Smooth muscle cell of the coronary artery (primary cell): ENCODE measurements at places on chromosomes 2 and 18. TPM values are rescaled to one million over a fixed set of nuclear protein-coding genes. Genes with fewer than 3 reads are reported as not detected.

Gene INHBB
- 0.08 and 0.70 TPM in 2 replicates for total RNA-seq

Gene LRRTM4
- not detected in 2 replicates for total RNA-seq

Gene TMBIM1
- 175 and 311 TPM in 2 replicates for total RNA-seq

Gene ALKAL2
- not detected in 2 replicates for total RNA-seq

Gene DSG4
- total RNA-seq = not detected in 2 replicates

Gene RANBP2
- 28.7 and 44.3 TPM in 2 replicates for total RNA-seq

Gene ING5
- 16.3 and 31.9 TPM in 2 replicates for total RNA-seq

Gene UGT1A3
- total RNA-seq = not detected in 2 replicates

Gene MYO3B
- total RNA-seq = under 0.01 and 0.47 TPM in 2 replicates

Gene SLC14A1
- 4.4 and 225 TPM in 2 replicates for total RNA-seq

Gene TMEM198
- 0.59 and 1.3 TPM in 2 replicates for total RNA-seq

Gene CRYGD
- total RNA-seq = not detected in 2 replicates

Gene DES
- 0.15 and 11.8 TPM in 2 replicates for total RNA-seq

Gene CNRIP1
- 14.1 and 23.1 TPM in 2 replicates for total RNA-seq

Gene NAT8
- total RNA-seq = not detected in 2 replicates

Gene TLX2
- not detected in 2 replicates for total RNA-seq

Gene OR6B2
- total RNA-seq = not detected in 2 replicates

Gene SNRPD1
- total RNA-seq = 26.2 and 34.2 TPM in 2 replicates

Gene MOGAT1
- total RNA-seq = not detected in 2 replicates

Gene FAP
- 169 and 182 TPM in 2 replicates for total RNA-seq

Gene KIAA1328
- total RNA-seq = 3.4 and 3.8 TPM in 2 replicates

Gene GCKR
- total RNA-seq = 0.12 and 3.5 TPM in 2 replicates

Gene POMC
- 0.15 and 0.59 TPM in 2 replicates for total RNA-seq

Gene CIDEA
- not detected in 2 replicates for total RNA-seq

Gene PRKD3
- 32.6 and 43.0 TPM in 2 replicates for total RNA-seq

Gene CD8B
- not detected in 2 replicates for total RNA-seq

Gene MROH2A
- total RNA-seq = 0.15 TPM in 1 of 2 replicates, not detected in the other

Gene RGPD4
- total RNA-seq = under 0.01 TPM in 1 of 2 replicates, not detected in the other

Gene PSTPIP2
- total RNA-seq = 2.1 and 5.4 TPM in 2 replicates

Gene SOWAHC
- 6.0 and 9.1 TPM in 2 replicates for total RNA-seq

Gene ITPRIPL1
- total RNA-seq = 0.75 and 1.2 TPM in 2 replicates

Gene IAH1
- 63.9 and 82.0 TPM in 2 replicates for total RNA-seq
